ENCODE measurements at places on chromosomes 13 and 19.

DNA sequence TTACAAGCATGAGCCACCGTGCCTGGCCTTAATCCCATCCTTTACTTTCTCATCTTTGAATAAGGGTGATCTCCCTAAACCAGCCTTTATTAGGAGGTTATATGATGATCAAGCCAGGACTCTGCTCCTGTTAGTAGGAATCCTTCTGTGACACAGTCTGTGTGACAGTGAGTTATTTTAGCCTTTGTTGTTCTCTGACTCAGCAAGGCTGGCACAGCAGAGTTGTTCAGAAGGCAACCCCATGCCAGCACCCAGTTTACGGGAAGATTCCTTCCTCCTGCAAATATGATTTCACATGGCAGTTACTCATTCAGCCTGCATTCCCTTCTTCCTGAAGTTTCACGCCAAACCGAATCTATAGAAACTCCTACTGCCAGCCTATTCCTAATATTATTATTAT lies 10.5 kb upstream of the MIER2 start:
- DNase-seq, result no peak

GRCh38 chr19:5892772-5893275 lies 10.8 kb downstream of the NDUFA11 start:
- no peak for DNase-seq

DNA sequence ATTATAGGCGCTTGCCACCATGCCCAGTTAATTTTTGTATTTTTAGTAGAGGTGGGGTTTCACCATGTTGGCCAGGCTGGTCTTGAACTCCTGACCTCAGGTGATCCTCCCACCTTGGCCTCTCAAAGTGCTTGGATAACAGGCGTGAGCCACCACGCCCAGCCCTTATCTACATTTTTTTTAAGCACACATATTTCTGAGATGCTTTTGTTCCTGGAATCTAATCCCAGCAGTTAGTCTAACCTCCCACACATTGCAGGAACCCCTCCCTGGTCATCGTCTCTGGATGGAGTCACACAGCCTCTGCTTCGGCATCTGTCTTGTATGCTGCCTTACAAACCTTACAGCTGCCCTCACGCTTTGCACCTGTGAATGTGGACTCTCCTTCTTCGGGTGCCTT lies 15.1 kb upstream of the KATNAL1 start:
- DNase-seq, result no peak

GRCh38 chr13:25616674-25617073 lies 244.9 kb downstream of the ATP8A2 start:
- no peak for DNase-seq

DNA sequence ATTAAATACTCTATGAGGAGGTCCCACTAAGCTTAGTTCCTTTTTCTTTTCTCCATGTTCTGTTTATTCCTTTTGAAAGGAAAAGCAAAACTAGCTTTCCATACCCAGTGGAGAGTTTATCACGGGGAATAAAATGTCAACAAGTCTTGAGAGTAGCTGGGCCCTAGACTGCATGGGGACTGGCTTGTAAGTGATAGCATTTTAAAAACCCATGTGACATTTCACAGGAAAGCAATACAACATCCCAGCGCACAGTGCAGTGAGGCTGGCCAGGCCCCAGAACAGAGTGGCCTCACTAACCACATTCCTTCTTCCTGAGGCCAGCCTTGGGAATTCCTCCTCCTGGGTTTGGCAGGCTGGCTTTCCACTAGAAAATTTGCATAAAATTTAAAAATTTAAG lies 149.8 kb downstream of the DLEU7 start:
- DNase-seq, result no peak
